ENCODE measurements at places on chromosomes 2 and 18. TPM values are rescaled to one million over a fixed set of nuclear protein-coding genes. Genes with fewer than 3 reads are reported as not detected.

Gene CNGA3
- not detected for polyA plus RNA-seq

Gene CTNNA2
- not detected for polyA plus RNA-seq

Gene ANKRD30B
- polyA plus RNA-seq, result not detected

Gene EFHD1
- polyA plus RNA-seq, result not detected

Gene NYAP2
- polyA plus RNA-seq, result not detected

Gene TFCP2L1
- not detected for polyA plus RNA-seq

Gene FSHR
- polyA plus RNA-seq, result not detected

DNA sequence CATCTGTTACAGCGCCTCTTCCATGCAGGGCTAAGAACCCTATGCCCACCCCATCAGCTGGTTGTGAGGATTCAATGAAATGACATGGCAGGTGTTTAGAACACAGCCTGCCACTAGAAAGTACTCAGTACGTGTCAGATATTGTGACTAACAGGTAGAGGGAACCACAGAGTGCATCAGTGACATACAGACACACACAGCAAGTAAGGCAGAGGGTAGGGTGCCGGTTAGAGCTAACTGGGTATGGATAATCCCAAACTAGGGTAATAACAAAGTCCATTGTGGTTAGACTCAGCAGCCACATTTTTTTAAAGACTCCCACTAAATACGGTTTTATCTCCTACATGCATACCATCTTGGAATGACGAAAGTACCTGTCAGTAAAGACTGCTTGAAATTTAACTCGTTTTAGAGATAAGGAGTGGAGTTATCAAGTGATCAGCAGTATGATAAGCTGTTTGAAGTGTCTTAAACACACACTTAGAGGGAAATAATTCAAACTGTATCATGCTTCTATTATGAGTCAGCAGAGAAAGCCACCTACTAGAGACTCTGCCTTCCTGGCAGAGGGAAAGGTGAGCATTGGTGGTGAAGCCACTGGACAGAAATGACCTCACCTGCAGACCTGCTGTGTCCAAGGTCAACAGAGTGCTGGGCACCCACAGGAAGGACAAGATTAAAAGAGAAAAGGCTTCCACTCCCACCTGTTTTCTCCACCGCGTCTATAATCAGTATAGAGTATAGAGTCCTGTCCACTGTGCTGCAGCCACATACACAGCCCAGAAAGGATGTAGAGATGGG is 20.6 kb downstream of the MPPE1 start:
- DNase-seq, result no peak

GRCh38 chr2:126476691-126477090 is 179.3 kb upstream of the GYPC start:
- no peak for DNase-seq

GRCh38 chr18:48668466-48669179 is 129.8 kb downstream of the CTIF start:
- DNase-seq, result no peak

DNA sequence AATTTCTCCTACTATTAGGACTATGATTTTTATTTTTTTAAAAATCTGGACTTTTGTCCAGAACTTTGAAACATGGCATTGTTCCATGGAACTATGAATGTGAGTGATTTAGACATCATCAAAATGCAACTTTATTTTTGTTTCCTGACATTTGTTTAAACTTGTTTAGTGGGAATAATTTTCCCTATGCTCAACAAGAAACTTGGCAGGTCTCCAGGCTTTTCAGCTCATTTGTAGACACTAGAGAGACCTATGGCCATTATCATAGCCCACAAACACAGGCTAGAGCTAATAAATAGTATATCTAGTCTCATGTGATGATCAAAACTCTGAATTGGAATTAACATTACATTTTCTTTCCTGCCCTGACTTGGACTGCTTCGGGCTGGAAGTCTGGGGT is 145.1 kb upstream of the CELF4 start:
- DNase-seq, result no peak

DNA sequence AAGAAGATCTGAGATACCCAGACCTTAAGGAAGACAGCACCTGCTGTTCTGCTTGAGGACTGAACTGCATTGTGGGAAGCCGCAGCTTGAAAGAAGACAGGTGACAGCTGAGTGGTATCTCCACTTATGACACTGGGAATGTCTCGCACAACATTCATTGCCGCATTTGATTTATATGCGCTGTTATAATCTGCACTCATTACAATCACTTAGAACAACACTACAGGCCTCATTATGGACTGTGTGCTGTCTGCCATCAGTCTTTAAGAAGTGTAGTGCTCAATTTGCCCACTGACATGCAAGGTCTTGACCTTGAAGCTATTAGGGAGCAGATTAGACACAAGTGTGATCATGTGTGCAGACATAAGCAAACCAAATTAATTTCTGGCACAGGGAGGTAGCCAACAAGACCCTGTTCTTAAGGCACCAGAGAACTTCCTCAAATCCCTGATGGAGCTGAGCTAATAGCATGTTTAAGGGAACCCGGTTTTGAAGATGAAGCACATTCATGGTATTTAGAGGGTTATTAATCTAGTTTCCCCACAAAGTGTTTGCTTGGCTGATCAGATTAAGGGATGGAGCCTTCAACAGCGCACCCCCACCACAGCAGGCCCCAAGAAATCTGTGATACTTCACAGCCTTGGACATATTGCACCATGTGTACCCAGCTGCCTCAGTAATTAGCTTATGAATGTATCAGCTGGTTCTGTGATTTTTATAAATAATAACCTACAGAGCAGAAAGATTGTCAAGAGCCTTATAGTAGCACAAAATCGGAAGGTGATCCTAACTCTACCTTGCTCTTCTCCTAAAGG is 146.8 kb downstream of the SATB2 start:
- DNase-seq, result no peak

DNA sequence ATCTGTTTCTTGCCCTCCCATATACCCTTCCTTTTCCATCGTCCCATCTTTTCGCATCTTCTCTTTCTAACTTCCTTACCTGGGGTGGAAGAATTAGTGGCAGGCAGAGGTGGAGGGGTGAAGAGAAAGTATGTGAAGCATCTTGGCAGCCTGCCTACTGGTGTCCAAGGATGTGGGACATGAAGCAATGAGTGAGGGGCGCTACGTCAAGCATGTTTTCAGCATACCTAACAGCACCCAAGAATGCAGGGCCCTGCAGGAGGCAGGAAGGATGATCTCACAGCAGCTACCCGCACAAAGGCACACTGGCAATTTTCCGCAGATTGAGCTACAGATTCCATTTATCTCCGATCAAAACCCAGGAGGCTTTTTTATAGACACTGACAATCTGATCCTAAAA is 42.2 kb downstream of the METTL4 start:
- no peak for DNase-seq

- DNase-seq, result no peak
Measured at GRCh38 chr18:11121443-11121849, 27.9 kb downstream of the PIEZO2 start.

- no peak for DNase-seq
Measured at GRCh38 chr18:49716035-49716434, 97.3 kb downstream of the ACAA2 start.

DNA sequence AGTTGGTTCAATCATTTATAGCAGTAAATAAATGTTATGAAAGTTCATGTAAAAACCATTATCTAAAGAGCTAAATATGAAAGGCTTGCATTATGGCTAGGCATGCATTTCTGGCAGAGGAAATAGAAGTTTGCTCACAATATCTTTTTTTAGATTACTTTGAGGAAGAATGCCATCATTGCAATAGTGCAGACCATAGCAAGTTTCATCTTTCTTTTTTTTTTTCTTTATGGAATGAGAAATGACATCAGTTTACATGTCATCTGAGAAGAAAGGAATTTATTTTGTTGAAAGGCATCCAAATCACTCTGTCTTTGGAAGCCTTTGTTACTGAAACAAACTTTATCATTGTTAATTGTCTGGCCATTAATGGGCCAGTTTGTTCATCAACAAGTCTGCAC is 74.5 kb upstream of the NCKAP5 start:
- no peak for DNase-seq

- no peak for DNase-seq
Measured at GRCh38 chr2:28567061-28567471, 71.2 kb downstream of the PLB1 start.

GRCh38 chr18:61531182-61531581 is 198.0 kb downstream of the CDH20 start:
- DNase-seq, result no peak

DNA sequence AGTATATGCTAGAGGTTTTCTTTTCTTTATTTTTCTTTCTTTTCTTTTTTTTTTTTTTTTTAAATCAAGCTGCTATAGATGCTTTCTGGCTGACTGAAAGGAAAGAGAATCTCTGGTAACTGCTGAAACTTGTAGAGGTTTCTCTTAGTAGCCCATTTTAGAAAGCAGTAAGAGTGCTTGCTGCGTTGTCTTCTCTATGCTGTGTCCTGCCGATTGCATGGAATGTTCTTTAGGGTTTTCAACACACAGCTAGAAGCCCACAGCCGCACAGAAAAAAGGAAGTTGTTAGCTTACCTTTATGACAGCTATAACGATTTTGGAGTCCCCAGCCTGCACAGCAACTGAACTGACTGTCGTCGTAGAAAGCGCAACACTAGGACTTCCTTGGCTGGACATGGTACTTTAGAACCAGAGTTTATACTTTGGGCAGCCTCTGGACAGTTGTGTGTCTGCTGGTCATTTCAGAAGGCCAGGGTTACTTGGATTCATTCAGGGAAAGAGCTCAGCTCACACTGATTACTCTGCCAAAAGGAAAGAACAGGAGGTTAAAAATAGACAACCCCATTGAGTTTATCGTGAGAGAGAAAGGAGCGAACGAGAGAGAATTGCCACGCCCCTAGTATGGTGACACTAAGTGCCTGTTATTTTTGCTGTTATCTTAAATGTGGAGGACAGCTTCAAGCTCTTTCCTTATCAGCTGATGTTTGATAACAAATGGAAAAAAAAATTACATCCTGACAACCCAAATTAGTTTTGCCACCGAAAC is at the start of gene CCDC141:
TSS of gene CCDC141 (minus strand) at position 592 of the 766 bp plus-strand sequence. CDS start at position 396, 196 bp downstream.
- no peak for DNase-seq

DNA sequence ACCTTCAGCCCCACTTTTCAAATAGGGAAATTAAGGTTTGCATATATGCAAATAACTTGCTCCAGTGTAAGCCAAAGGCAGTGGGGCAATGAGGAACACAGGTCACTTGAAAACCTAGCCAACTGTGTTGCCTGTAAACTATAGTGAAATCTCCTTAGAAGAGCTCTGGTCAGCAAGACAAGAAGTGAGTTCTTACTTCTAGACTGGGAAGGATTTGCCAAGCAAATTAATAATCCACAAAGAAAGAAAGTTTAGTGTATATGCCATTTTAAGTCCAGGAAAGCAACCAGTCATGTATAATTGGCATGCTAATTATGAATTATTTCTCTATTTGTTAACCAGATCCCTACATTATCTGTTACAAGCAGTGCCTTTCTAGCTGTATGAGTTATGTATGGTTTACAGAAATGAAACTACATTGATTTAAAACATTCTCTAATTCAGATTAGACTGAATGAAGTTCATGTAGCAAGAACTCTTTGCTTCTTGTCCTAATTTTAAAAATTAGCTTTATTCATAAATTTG is 129.9 kb downstream of the MTX2 start:
- DNase-seq, result no peak

- DNase-seq, result no peak
Measured at GRCh38 chr2:113341191-113341869, 62.6 kb upstream of the PAX8 start.

GRCh38 chr2:7740114-7740513 is 822.9 kb downstream of the RNF144A start:
- DNase-seq, result no peak

DNA sequence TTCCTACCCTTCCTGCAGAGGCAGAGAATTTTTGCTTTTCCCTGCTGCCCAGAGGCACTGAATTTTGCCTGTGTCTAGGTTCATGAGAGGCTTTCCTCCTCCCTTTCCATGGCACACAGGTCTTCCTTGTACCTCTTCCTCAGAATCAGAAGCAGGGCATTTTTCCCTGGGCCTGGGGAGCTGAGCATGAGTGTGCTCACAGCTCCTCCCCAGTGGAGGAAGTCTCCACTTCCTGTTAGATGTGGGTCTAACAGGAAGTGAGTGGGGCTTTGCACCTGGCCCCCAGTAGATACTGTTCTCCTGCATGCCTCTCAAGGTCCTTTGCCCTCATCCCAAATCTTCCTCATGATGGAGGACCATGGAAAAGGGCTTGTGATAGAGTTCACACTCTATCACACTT is 297.2 kb upstream of the FIGN start:
- no peak for DNase-seq

- no peak for DNase-seq
Measured at GRCh38 chr2:197838579-197838978, 34.2 kb downstream of the PLCL1 start.

DNA sequence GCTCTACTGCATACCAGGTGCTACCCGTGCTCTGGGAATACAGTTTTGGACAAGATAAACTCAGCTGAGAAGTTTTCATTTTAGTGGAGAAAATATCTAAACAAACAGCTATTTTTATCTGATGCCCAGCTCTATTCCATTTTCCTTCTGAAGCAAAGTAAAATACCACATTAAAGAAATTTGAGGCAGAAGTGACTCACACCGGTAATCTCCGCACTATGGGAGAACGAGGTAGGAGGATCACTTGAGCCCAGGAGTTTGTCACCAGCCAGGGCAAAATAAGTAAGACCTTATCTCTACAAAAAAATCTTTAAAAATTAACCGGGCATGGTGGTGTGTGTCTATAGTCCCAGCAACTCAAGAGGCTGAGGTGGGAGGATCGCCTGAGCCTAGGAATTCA is 416.2 kb upstream of the LYPD1 start:
- DNase-seq, result no peak

- DNase-seq, result no peak
Measured at GRCh38 chr2:29219374-29219773, 104.2 kb downstream of the CLIP4 start.

GRCh38 chr2:17101596-17101995 is 416.6 kb downstream of the RAD51AP2 start:
- DNase-seq, result no peak

DNA sequence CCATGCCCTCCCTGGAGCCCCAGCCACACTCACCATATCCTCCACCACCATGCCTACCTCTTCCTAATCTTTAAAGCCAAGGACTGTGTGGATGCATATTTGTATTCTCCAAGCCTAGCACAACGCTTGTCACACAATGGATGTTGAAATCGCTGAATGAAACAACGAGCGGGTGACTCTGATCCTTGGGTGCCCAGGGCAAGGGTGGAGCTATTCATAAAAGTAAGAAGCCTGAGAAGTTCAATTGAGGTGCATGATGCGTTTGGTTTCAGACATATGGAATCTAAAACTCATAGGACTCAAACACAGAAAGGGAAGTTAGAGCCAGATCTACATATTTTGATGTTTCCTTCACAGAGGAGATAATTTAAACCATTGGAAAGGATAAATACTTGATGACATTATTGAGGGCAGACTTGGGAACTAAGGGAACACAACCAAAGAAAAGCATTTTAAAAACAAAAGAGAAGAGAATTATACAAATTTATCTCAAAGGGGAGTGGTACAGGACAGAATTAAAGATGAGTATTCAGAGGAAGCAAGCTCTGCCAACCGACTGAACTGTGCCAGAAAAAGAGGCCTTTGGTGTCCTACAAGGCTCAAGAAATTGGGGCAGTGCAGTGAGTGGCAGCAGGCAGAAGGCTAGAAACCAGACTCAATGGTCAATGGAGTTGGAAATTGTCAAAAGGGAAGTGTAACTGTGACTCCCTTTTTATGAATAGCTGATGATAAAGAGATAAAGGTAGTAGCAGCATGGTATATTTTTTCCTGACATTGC is 200.6 kb upstream of the NCKAP5 start:
- DNase-seq, result no peak
